ENCODE measurements at places on chromosomes 6 and 20.

DNA sequence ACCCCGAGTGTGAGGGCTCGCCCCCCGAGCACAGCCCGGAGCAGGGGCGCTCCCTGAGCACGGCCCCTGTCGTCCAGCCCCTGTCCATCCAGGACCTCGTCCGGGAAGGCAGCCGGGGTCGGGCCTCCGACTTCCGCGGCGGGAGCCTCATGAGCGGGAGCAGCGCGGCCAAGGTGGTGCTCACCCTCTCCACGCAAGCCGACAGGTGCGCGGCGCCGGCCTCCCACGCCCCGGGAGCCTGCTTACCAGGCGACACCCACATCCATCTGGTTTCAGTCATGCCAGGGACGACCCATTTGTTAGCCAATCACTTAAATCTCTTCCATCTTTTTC lies 73.5 kb upstream of the PBOV1 start:
- no peak for DNase-seq

DNA sequence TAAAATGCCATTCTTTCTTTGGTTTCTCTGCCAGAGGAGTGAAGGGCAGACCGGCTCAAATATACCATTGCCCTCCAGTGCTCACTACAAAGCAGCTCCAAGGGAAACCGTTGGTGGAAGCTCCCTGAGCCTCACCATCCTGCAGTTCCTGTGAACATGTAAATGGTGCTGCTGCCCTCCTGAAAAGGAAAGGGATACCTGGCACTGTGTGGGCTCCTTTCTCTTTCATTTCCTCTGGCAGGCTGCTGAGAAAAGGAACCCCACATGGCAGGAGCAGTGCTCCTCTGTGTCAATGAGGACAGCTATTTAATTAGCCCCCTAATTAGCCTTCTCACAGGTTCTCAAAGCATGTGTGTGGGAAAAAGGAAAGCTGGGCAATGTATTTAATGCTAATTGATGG lies 142.5 kb downstream of the KLHL32 start:
- DNase-seq = no peak

- DNase-seq = no peak
Measured at GRCh38 chr6:169844946-169845345, 93.5 kb downstream of the ERMARD start.

- DNase-seq = no peak
Measured at GRCh38 chr20:8515810-8516435, 383.9 kb downstream of the PLCB1 start.

GRCh38 chr6:134049176-134049575 lies 3.2 kb downstream of the SLC2A12 start:
- no peak for DNase-seq

DNA sequence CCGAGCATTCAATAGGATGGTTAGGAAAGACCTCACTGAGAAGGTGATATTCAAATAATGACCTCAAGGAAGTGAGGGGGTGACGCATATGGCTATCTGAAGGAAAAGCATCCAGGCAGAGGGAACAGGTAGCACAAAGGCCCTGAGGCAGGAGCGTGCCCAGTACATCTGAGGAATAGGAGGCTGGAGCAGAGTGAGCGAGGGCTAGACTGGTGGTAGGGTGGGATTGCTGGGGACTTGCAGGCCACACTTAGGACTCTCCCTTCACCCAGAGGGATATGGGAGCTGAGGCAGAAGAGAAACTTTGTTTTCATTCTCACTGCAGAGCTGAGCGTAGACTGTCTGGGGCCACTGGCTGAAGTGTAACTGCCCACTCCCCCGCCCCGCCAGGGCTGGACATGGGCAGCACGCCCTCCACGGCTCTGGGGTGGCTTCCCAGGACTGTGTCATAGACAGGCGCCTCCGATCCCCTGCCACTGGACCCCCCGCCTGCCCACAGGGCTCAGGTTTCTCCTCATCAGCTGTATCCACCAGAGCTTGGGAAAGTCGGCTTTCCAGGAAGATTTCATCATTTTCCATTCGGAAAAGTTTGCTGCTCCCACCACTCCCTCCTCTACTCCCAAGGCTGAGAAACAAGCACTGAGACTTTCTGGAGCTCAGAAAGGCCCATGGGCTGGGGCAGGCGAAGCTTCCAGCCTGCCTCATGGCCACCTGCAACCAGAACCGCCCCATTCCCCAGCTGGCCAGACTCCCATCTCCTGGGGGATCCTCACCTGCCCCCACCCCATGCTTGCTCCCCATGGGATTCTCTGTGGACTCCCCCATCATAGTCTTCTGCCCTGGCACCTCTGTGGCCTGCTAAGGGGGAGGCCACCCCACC lies 142.6 kb downstream of the MRPL14 start:
- DNase-seq = no peak

DNA sequence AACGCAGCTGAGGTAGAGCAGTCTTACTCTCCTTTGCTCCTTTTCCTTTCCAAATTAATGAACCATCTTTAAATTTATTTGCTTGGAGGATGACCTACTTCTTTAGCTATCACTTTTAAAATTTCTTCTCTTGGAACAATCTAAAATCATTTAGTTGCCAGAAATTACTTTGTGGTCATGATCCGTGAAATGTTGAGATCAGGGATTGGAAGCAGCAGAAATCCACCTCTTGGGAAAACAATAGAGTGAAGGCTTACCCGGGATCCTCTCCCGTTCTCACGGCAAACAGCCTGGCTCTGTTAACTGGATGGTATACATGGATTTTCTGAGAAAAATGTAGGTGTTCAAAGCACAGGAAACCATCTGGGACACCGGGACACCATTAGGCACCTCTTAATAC lies 7.7 kb downstream of the AKAP12 start:
- DNase-seq = no peak

DNA sequence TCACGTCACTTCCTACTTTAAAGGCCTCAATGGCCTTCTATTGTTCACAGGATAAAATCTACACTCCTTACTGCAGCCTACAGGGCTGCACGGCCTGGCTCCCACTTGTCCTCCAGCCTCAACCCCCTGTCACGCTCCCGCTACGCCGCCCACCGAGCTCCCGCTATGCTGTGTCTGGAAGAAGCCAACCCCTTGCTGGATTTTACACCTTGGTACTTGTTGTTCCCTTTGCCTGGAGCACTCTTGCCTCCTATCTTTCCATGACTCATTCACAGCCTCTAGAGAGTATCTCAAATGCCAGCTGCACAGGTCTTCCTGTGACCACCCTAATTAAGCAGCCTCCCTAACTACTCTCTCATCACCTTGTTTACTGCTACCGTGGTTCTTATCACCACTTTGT lies 259.9 kb downstream of the PRKN start:
- DNase-seq = no peak

DNA sequence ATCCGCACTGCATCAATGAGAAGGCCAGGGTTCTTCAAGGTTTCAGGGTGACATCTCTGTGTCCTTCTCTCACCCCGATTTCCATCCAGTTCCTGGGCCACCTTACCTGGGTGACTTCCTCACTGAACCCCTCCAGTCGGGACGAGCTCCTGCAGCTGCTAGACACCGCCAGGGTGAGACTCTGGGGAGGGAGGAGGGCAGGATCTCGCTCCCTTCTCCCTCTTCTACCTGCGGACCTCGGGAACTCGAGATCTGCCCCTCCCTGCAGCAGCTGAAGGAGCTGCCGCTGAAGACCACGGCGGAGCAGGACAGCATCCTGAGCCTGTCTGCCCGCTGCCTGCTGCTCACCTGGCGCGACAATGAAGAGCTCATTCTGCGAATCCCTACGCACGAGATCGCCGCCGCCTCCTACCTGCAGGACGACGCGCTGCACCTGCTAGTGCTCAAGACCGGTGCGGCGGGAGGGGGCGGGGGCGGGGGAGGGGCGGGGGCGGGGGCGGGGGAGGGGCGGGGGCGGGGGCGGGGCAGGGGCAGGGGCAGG lies 7.5 kb downstream of the CCM2L start:
- no peak for DNase-seq

DNA sequence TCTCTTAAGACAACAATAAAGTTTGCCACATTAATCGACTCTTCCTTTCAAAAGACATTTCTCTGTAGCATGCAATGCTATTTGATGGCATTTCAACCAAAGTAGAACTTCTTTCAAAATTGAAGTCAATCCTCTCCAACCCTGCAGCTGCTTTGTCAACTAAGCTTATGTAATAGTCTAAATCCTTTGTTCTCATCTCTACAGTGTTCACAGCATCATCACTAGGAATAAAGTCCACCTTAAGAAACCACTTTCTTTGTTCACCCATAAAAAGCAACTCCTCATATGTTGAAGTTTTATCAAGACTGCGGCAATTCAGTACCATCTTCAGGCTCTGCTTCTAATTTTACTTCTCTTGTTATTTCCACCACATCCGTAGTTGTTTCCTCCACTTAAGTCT lies 11.5 kb upstream of the BLOC1S5 start:
- DNase-seq = no peak

GRCh38 chr6:105817961-105818360 lies 268.2 kb upstream of the PRDM1 start:
- no peak for DNase-seq

GRCh38 chr20:38246357-38247165 lies 14.0 kb downstream of the KIAA1755 start:
- no peak for DNase-seq

DNA sequence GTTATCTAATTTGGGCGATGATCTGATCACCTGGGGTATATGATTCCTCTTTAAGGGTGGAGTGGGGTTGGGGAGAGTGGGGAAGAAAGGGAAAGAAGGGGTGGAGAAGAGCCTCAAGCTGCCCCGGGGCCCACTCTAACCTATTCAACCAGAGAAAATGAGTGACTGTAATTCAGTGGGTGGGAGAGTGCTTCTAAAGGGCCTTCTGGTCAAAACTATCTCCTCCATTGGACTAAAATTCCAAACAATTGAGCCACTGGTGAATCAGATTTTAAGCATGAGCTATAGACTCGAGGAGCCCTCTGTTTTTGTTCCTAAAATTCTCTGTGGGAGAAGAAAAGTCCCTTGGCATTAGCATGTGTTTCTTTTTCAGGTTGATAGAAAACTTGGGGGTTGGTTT lies 296.8 kb downstream of the CLIC5 start:
- DNase-seq = no peak

GRCh38 chr6:33976437-33977360 lies 169.2 kb downstream of the GRM4 start:
- no peak for DNase-seq
